ENCODE measurements at places on chromosomes 2 and 18.
A peak's percentile ranks its signal among the peaks of the same experiment; 100 is the strongest.

- no peak for DNase-seq
These were observed 565.4 kb downstream of the IRS1 start for GRCh38 chr2:226234187-226234586.

- DNase-seq, result no peak
These were observed 12.0 kb downstream of the CCDC150 start for GRCh38 chr2:196651387-196652094.

DNA sequence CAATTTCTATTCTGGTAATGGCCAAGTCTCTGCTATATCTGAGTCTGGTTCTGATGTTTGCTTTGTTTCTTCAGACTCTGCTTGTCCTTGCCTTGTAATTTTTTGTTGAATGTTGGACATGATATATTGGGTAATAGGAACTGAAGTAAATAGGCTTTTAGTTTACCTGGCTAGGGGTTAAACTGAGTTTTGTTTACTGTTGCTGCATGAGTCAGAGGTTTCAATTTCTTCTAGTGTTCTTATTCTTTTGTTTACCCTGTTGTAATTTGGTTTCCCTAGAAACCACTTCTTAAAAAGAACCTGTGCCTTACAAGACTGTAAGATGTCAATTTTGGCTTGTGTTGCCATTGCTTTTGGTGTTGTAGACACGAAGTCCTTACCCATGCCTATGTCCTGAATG, 285.0 kb upstream of the KCNH7 start:
- DNase-seq, result no peak

GRCh38 chr2:9654452-9655100, 23.8 kb upstream of the YWHAQ start:
- DNase-seq, result no peak

- peak; percentile 25 for DNase-seq
These were observed 181.4 kb downstream of the SMAD2 start for GRCh38 chr18:47748847-47749599.

DNA sequence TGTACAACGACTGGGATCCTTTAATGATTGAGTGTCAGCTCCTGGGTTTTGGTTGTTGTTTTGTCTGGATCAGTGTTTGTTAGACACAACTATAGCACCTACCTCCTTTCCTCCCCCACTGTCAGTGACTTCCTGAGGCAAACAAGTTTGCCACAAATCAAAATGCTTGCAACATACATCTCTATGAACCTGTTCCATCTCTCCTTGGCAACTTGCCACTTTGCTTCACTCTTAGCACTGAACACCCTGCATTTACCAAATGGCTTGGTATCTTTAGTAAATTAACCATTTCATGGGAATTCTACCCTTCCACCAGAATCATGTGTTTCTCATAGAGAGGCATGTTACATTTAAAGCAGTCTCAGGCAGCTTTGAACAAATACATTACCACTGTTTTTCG, 301.1 kb upstream of the TANK start:
- no peak for DNase-seq

DNA sequence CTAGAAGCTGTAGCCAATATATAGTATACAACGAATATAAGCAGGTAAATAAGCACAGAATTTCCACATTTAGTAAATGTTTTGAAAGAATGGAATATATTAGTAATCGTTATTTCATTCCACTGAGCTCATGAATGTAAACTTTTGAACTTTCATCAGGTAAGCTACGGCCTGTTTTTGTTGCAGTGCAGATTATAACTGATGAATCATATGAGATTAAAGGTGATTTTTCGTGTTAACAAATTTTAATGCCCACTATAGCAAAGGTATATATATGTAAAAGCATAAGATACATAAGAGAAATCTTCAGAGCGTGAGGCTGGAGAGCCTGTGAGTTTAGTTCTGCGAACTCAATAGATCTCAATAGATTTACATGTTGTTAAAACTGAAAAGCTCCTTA, 1.1 kb downstream of the SCYGR1 start:
- no peak for DNase-seq

- DNase-seq, result no peak
These were observed 1132.2 kb downstream of the DPP10 start for GRCh38 chr2:115574667-115575066.

- DNase-seq, result no peak
These were observed 265.5 kb upstream of the NCKAP5 start for GRCh38 chr2:133833746-133834145.

- DNase-seq, result no peak
These were observed 13.8 kb upstream of the MGAT5 start for GRCh38 chr2:134240061-134240460.

GRCh38 chr2:170461889-170462288, 253.2 kb upstream of the SP5 start:
- no peak for DNase-seq

- peak; percentile 46 for DNase-seq
These were observed 66.2 kb downstream of the DIPK1C start for GRCh38 chr18:74390900-74391299.

DNA sequence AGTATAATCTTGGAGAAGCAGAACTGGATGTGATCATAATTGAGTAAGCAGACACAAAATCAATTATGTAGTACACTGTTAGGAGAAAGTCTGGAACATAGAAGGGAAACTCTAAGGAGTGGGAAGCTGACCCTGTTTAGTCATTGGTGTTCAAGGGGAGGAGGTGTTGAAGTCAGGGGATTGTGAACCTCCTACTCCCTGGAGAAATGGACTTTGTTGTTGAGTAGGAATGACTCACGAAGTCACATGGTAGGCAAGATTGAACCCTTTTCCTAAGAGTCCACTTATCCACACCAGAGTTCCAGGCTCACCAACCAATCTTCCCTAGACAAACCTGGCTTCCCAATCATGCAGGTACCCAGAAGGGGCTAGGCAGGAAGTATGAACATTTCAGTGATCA, 81.0 kb upstream of the BCL11A start:
- no peak for DNase-seq

DNA sequence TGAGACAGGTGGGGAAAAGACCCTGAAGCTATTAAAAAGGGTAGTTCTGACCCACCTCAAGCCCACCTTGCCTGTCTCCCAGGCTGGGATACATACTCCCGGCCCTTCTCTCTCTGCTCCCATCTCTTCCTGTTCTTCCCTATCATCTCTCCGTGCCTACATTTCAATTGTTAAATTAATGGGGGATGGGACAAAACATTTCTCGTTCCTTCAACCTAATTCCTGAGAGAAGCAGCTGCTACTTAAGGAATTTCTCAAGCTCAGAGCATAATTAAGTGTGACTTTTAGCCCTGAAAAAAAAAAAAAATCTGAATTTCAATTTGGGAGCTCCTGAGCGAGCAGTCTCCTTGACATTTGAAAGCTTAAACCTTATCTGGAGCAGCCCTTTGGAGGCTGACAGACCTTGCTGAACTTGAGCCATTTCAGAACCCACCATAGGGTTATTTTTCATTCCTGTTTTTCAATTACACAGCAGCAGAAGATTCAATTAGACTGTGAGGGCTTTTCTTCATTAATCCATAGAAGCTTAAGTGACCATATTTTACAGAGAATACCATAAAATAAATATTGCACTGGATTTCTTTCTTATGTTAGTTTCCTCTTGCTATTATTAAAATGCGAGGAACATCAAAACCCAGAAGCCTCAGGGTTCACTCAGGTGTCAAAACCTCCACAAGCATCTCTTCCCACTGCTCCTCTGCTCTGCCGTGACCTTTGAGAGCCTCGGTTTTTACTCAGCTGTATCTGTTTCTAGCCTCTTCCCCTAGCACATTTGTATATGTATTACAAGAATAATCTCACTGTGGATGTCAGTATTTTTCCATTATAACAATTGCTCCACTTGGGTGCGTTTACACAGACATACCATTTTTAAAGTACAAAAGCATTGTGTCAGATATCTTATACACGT, 125.7 kb downstream of the B3GNT2 start:
- DNase-seq, result no peak

DNA sequence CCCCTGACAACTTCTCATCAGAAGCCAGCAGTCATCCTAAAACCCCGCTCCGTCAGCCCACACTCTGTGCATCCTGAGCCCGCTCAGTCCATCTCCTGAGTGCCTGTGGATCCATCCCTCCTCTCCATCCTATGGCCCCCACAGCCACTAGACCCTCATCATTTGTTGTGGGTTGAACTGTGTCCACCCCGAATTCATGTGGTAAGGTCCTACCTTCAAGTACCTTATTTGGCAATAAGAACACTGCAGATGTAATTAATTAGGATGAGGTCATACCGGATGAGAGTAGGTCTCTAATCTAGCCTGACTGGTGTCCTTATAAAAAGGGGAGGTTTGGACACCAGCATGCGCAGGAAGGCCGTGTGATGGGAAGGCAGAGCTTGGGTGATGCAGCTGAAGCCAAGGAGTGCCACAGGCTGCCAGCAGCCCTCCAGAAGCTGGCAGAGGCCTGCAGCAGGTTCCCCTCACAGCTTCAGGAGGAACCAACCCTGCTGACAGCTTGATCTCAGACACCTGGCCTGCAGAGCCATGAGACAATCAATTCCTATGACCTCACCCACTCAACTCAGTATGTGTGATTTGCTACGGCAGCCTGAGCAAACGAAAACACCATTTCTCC, 192.4 kb downstream of the ZBTB7C start:
- DNase-seq, result no peak

GRCh38 chr2:106956879-106957278, 70.9 kb upstream of the ST6GAL2 start:
- no peak for DNase-seq

DNA sequence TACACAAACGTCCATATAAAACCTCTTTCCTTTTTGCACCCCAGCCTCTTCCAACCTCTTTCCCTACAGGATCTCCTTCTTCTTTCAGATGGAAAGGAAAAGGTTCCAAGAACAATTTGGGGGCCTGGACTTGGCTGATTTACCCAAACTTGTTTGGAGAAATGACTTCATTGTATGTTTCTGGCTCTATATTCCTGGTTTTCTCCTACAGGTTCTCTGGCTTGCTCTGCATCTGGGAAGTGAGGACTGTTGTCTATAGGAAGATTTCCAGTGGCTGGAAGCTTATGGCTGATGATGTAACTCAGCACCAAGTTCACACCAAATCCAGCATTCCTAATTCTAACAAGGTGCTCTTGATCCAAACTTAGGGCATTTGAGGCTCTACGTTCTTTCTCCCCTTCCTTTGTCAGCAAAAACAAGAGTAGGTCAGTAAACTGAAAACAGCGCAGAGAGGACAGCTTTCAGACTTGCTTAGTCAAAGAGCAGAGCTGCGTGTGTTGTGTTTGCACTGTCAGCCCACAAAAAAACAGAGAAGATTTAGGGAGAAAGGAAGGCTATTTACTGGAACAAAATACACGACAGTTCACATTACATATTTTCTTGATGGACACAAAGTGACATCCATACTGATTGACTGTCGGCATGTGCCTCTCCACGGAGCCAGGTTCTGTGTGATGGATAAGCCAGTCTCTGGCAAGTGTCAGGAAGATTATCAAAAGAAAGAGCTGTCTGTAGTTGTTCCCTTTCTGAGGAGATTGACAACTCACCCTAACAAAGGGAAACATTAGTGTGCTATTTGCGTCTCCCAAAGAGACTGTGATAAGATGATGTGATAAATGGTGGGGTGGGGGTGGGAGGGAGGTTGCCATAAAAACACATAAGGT, 39.7 kb downstream of the CDCA7 start:
- DNase-seq, result no peak

GRCh38 chr2:155256803-155257202, 558.3 kb downstream of the KCNJ3 start:
- no peak for DNase-seq

GRCh38 chr2:100757621-100758394, 62.1 kb upstream of the NPAS2 start:
- DNase-seq, result no peak

GRCh38 chr18:21191596-21192307, 50.3 kb upstream of the GREB1L start:
- peak; percentile 29 for DNase-seq

Data from AML-193 (cell line).